ENCODE measurements at places on chromosomes 13 and 19.

GRCh38 chr13:66098931-66099628, 1131.1 kb downstream of the PCDH9 start:
- DNase-seq = no peak

- DNase-seq = no peak
These were observed 12.7 kb upstream of the PSMD8 start for GRCh38 chr19:38361633-38362075.

DNA sequence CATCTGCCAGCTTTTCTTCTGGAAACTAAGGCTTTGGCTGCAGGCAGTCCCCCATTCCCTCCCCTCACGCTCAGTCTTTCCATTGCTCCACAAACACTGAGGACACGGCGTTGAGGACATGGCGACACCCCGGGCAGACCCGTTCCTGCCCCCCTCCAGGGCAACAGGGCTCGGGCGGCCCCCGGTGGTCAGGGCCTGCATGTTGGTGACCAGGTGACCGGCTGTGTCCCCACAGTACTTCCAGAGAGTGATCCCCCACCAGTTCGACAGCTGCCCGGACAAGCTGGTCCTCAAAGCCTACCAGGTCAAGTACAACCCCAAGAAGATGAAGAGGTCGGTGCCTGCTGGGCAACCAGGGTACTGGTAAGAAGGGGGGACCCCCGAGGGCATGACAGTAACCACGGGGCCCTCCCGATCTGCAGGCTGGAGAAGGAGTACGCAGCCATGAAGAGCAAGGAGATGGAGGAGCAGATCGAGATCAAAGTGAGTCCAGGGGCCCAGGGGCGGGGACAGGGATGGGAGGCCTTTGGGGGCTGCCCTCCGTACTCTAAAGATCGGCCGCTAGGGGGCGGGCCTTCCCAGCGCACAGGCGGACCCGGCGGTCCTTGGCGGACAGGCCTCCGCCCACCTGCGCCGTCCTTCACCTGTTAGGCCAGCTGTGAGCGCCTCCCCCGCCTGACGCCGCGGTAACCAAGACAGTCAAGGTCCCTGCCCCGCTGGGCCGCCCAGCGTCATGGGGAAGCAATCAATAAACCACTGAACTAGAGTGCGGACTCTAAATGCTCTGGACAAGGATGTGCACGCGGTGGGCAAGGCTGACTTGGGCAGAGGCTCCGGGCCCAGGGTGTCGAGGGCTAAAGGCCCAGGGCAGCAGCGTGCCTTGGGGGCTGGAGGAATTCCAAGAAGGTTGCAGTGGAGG, 21.1 kb downstream of the PRR36 start:
- peak; percentile 43 for DNase-seq

DNA sequence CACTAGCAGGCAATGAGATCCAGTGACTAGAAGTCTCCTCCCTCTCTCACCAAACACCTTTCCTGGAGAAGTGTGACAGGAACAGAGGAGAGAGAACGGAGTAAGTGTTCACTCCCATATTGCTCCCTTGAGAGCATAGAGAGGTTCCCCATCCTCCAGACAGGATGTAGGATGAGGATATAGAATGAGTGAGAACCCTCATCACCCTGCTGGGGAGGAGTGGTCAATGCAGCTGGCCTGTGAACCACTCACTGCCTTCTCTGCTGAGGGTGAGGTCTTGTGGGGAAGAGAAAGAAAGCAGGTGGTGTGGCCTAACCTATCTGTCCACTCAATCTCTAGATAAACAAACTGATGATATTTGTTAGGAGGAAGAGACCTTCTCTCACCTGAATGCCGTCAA, 386.6 kb downstream of the PCDH20 start:
- DNase-seq = no peak

DNA sequence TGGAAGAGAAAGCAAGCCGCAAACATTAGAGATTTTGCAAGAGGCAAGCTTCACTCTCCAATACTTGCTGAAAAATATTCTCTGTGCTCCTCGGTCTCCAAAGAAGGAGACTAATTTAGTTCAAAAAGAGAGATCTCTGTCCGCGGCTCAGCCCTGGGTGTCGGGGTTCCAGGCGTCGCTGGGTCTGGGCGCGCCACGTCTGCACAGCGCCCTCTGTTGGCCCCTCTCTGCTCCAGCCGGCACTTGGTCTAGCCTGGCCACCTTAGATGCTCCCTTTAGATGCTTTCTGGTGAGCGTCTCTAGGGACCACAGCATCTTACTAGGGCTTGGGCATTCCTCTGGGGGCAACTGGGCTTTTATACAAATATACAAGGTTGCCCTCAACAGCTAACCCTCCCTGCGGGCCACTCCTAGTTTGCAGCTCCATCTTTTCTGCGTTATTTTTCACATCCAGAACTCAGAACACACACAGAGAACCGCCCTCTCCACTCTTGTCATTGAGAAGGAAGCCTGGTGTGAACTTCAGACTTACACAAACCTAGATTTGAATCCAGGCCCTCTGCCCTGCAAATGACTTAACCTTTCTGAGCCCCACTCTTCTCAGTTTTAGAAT, 78.3 kb downstream of the CYSLTR2 start:
- DNase-seq = peak; percentile 47

GRCh38 chr19:8489561-8490394, 12.7 kb downstream of the PRAM1 start:
- DNase-seq = no peak

GRCh38 chr19:4709440-4710280, 14.0 kb downstream of the DPP9 start:
- DNase-seq = no peak

DNA sequence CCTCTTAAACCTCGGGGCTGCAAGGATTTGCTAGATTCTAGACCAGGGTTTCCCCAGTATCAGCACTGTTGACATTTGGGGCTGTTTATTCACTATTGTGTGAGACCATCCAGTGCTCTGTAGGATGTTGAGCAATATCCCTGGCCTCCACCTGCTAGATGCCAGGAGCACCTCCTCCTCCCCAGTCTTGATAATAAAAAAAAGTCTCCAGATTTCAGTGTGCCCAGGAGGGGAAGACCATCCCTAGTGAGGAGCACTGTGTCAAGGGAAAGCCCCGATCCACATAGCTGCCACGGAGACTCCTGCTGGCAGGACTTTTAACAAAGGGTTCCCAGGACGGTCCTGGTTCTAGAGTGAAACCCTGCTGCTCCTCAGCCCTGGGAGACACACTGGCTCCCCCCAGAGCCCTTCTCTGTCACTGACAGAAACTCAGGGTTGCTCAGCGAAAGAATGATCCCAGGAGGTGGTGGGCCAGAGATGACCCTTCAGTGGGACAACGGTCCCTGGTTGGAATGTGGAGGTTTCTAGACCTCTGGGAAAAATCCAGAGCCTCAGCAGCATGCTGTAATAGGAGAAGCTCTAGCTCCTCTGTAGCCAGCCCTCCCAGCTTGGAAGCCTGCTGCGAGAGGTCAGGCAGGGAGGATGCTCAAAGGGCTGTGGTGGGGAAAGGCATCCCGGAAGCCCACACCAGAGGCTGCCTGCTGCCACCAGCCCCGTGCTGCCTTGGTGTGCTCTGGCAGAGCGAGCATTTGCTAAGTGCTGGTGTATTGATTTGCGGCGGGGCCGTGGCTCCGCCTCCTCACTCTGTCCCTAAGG, 20.3 kb downstream of the LYL1 start:
- no peak for DNase-seq

- no peak for DNase-seq
These were observed 71.3 kb downstream of the LHFPL6 start for GRCh38 chr13:39531646-39532045.

- no peak for DNase-seq
These were observed 2.6 kb downstream of the PPP5C start for GRCh38 chr19:46349311-46349993.

GRCh38 chr19:38168637-38169036, 55.4 kb downstream of the DPF1 start:
- no peak for DNase-seq

GRCh38 chr19:40542202-40542859, 34.3 kb upstream of the SHKBP1 start:
- DNase-seq = no peak

- DNase-seq = no peak
These were observed 194.3 kb downstream of the TEX29 start for GRCh38 chr13:111514610-111515306.

DNA sequence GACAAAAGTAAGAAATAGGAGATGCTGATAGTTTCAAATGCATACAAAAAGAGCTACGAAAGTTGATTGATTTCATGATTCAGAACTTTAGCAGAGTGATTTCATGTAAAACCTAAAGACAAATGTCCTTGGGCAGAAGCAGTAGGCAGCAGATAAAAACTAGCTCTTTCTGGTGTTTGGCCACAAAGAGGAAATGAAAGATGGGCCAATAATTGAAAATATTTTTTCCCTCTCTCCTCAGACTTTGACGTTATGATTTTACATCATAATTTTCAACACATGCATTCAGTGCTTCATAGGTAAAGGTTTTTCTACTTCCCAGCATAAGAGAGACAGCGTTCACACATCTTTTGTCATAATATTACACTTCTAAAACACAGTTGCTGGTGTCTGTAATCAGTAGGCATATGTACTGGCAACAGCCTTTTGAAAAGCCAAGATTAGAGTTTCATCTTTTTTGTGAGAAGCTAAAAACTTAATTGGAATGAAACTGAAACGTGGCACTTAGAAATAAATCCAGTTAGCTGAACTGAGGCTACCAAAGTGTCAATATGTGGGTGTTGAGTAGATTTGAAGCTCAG, 9.3 kb downstream of the SCEL start:
- no peak for DNase-seq

DNA sequence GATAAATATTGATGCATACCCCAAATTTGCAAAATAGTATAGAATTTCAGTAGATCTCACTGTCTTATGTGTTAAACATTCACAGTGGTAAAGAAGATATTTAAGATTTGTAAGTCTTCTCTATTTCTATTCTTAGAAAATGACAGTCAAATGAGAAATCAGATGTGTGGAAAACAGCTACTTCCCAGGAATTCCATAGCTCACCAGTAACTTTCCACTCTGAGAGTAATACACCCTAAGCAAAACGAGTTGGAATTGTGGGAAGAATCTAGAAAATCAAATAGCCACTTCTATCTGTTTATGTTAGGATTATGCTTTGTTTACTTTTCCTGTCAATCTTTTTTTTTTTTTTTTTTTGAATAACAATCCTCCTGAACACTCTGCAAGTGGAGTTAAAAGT, 69.1 kb downstream of the FLT1 start:
- DNase-seq = no peak

GRCh38 chr13:104847922-104848321, 1687.5 kb downstream of the EFNB2 start:
- no peak for DNase-seq

- DNase-seq = no peak
These were observed 27.7 kb downstream of the TMEM161A start for GRCh38 chr19:19110410-19111135.

GRCh38 chr13:50080203-50080910, 65.1 kb downstream of the KCNRG start:
- peak; percentile 70 for DNase-seq

GRCh38 chr13:29006359-29006850, 186.3 kb downstream of the MTUS2 start:
- DNase-seq = no peak

GRCh38 chr19:10003271-10003670, 7.0 kb downstream of the COL5A3 start:
- DNase-seq = no peak

- no peak for DNase-seq
These were observed 115.9 kb downstream of the ABCC4 start for GRCh38 chr13:95185311-95185710.

DNA sequence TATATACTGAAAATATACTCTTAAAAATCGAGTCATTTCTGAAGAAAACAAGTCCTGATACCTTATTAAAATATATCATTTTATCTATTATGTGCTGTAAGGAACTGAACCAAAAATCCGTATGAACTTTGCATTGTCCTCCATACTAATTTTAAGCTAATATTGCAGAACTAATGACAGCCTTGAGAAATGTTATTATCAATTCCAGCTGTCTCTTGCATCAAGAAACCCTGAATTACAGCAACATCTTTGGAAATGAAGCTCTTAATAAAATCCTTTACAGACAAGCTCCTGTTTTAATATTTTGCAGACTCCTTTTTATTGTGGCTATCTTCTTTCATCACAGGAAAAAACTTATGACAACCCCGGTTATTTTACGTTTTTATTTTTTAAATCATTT, 1335.3 kb downstream of the EFNB2 start:
- no peak for DNase-seq

DNA sequence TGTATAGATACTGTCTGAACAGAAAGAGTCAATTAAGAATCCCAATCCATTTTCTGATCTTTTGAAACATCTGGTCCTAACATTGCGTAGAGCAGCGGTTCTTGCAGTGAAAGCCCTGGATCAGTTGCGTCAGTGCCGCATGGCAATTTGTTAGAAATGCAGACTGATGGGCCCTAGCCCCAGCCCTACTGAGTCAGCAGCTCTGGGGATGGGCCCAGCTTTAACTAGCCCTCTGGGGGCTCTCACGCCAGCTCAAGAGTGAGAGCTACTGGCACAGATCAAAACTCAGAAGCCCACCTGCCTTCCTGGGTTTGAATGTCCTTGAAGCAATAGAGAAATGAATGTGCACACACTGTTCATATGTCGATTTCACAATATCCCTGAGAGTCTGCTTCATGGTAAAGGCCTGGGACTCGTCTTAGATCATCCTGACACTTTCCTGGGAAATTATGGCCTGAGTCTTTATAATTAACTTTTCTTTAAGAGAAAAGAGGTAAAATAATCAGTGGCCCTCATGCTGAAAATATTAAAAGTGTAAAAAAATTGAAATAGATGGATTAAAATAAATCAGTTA, 206.8 kb upstream of the TMTC4 start:
- DNase-seq = no peak

DNA sequence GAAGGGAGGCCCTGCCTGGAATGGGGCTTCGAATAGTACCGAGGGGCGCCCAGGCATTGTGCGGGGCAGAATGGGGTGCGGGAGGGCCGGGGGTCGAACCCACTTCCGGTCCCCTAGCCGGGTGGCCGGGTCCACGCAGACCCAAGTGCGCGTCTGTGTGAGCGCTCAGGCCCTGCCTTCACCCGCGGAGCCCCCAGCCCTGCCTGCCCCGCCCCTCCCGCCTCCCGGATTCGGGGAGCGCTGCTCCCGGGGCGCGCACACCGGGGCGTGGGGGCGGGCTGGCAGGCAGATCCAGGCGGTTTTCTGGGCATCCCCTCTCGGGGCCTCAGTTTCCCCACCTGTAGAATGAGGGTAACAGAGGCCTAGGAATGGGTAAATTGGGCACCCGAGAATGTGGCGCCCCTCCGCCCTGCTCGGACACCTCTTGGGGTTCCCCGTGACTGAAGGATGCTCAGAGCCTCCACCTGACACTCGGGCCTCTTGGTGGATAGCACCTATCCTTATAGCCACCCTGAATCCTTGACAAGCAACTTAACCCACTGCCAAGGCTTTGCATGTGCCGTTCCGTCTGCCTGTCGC, 682 bp downstream of the PIK3R2 start:
- peak; percentile 48 for DNase-seq

GRCh38 chr13:43331672-43332071, 308.3 kb downstream of the DNAJC15 start:
- no peak for DNase-seq

GRCh38 chr19:1598777-1599459, 6.3 kb upstream of the MBD3 start:
- DNase-seq = no peak
